H4 (cell line): ENCODE measurements at places on chromosomes 1 and 21.

DNA sequence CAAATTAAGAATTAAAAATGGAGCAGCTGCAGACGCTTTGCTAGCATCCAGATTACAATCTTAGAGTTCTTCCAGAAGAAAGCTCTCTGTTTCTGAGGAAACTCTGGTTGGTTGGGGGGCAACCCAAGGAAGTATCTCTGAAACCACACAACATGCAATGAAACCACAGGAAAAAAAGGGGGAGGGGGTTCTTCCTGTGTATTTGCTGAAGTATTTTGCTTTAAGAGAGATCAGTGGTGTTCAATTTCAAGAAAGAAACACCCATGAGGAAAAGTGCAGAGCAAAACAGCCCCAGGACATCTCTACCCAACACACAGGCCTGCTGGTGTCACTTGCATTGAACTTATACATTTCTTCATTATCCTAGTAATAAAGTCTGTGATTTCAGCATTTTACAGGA is 19.7 kb upstream of the TIAM1 start:
- DNase-seq, result peak; percentile 53

GRCh38 chr1:44266400-44267344 is 53.4 kb downstream of the DMAP1 start:
- no peak for DNase-seq

DNA sequence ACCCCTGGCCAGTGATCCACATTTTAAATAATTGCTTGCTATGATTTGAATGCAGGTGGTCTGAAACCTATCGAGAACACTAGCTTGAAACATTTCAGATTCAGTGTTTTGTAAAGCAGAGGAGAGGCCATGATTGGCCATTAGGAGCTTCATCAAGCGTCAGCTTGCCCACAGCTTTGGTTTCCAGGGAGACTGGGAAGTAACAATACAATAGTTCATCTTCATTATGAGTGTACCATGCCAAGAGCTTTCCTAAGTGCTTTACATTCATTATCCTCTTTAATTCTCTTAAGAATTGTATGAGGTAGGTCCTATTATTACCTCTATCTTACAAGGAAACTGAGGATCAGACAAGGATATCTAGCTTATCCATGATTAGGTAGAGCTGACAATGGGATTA is 27.7 kb upstream of the ATP5PO start:
- no peak for DNase-seq

DNA sequence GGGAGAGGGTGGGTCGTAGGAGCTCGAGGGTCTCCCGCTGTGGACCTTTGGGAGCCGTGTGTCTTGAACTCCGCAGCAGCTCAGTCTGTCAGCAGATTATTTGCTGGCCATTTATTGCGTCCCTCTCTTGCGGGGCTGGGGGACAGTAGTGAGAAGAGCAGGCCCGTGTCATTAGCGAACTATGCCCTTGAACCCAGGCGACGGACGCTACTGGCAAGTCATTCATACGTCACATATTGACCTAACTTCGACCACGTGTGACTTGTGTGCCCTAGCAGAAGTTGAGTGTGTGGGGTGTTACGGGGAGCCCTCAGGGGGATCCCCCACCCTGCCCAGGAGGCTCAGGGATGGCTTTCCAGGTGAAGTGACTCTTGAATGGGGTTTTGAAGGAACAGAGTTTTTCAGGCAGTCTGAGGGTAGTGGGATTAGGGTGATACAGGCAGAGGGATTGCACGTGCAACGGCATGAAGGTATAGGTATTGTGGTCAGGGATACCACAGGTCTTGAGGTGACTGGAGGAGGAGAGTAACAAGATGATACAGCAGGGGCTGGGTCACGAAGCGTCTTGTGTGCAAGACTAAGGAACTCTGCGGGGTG is 13.0 kb downstream of the RCC1 start:
- no peak for DNase-seq

- DNase-seq, result no peak
Observed at GRCh38 chr1:201514466-201514865, 7.5 kb upstream of the CSRP1 start.

GRCh38 chr1:6145864-6146410 is 34.2 kb downstream of the CHD5 start:
- no peak for DNase-seq

DNA sequence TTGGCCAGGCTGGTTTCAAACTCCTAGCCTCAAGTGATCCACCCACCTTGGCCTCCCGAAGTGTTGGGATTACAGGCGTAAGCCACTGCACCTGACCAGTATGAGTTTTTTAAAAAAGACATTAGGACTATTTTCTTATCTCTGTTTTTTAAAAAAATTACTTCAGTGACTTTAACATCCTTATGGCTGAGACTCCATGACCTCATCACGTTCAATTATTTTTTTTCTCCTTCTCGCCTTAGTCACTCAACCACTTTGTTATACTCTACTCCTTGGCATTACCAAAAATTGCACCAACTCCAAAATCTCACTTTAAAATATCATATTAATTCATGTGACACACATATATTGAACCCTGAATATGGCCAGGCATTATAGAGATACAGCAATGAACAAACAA is 35.5 kb downstream of the EIF2B3 start:
- no peak for DNase-seq

DNA sequence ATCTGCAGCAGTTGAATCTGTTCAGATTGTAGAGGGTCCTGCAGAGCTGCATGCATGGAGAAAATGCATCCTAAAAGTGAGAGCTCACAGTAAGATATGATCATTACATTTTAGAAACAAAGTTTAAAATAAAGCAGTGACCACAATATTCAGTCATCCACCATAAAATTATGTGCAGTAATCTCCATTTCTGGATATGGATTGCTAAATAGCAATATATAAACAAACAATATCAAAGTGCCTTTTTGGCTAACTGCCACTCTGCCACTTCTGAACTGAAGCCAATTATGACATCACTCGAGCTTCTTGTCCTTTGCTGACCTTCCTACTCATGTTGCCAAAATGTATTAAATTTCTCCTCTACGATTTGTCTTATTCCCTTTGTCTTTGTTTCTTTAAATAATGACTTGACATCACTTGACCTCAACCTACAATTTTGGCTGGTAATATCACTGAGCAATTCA is 262.0 kb upstream of the CXADR start:
- peak; percentile 27 for DNase-seq

- no peak for DNase-seq
Observed at GRCh38 chr1:201145132-201145531, 9.1 kb downstream of the TMEM9 start.

- no peak for DNase-seq
Observed at GRCh38 chr1:183433703-183434102, 15.5 kb upstream of the NMNAT2 start.

DNA sequence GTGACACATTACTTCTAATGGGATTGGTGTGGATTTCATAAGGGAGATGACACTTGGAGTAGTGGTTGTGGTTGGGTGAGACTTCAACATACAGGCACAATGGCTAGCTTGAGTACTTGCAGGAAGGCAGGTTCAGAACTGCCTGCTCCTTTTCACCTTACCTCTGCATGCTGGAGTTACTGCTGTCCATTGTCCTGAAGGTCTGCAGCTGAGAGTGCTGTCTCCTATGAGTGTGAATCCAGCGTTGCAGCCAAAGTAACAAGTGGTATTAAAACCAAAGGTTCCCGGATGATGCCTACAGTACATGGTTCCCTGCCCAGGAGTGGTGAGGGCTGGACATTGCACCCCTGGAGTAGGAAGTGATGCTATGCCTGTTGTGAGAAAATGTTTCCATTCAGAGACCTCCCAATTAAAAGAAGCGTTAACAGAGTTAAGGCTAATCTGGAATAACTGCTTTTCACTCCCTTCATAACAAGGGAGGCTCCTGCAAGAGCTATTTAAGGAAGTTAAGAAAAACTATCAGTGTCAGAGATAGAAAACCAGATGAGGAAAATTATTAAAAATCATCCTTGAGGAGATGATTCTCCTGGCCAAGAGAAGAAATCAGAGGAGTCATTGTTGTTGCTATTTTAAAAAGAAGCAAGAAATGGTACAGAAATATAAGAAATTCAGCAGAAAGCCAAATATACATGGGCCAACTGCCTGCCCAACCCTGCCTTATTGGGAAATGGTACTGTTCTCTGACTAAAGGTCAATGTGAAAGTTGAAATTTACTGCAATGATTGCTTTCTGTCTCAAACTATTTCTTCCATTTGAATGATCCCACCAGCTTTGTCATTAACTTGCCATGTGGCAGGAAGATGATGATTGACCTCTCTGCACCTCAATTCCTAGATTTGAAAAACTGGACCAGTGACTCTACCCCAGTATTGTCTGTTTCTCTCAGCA is 9.8 kb upstream of the F5 start:
- DNase-seq, result peak; percentile 16

DNA sequence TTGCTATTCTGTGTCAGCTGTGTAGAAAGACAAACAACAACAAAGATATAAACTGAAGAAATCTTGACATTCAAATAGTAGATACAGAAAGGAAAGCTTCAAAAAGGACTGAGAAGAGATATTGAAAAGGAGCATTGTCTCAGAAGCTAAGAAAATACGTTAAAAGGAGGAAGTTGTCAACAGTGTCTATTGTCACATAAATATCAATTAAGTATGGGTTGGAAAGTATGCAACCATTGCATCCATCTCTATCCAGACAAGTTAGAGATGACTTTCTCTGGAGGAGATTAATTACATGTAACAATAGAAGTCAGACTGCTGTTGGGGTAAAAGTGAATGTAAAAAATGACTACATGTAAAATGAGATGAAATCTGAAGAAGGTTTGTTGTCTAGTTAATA is 29.7 kb upstream of the BRINP3 start:
- DNase-seq, result no peak

GRCh38 chr21:45011911-45012661 is 62.3 kb upstream of the ADARB1 start:
- peak; percentile 92 for DNase-seq

GRCh38 chr1:114986286-114986685 is 43.3 kb upstream of the TSHB start:
- DNase-seq, result no peak

- DNase-seq, result no peak
Observed at GRCh38 chr1:242827538-242827937, 303.0 kb upstream of the PLD5 start.

DNA sequence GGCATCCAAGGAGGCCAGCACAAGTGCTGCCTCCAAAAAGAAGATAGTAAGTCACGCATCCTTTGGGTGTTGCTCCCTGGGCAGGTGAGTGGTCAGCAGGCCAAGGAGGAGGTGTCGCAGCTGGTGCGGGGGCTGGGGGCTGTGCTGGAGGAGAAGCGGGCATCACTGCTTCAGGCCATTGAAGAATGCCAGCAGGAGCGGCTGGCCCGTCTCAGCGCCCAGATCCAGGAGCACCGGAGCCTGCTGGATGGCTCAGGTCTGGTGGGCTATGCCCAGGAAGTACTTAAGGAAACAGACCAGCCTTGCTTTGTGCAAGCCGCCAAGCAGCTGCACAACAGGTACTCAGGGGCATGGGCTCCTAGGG is 4.3 kb downstream of the TRIM46 start:
- no peak for DNase-seq

DNA sequence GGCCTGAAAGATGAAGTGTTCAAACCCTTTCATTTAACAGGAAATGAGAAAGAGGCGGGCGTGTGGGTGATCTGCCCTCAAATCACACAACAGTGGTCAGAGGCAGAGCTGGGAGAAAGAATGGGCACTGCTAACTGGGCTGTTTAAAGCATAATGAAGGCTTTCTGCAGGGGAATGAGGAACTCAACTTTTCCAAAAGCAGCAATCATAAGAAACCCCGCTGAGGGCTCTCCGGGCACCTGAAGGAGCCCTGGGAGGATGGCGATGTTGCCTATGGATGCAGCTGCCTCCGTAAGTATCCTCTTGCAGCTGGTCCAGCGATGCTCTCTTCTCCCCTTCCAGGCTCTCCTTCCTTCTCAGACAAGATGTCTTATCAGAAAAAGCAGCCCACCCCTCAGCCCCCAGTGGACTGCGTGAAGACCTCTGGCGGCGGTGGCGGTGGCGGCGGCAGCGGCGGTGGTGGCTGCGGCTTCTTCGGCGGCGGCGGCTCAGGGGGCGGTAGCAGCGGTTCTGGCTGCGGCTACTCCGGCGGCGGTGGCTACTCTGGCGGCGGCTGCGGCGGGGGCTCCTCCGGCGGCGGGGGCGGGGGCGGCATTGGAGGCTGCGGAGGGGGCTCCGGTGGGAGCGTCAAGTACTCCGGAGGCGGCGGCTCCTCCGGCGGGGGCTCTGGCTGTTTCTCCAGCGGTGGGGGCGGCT is 1.2 kb downstream of the LORICRIN start:
- no peak for DNase-seq

GRCh38 chr1:201096041-201096461 is 16.2 kb downstream of the CACNA1S start:
- DNase-seq, result no peak

DNA sequence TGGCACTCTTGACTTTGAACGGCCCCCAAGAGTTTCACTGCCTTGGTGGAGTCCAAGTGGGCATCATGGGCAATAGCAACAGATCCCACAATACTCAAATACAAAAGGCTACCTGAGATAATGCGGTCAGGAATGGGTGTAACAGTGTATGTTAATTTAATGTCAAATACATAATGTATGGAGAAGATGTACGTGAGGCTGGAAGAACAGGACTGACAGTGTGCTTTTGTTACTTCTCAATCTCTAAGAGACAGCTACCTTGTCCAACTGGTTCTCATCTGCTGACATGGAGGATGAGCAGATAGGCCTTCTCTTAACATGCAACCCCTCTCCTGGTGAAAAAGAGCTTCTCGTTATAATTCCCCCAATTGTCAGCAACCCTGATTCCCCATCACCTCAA is 167.2 kb downstream of the APP start:
- DNase-seq, result no peak

DNA sequence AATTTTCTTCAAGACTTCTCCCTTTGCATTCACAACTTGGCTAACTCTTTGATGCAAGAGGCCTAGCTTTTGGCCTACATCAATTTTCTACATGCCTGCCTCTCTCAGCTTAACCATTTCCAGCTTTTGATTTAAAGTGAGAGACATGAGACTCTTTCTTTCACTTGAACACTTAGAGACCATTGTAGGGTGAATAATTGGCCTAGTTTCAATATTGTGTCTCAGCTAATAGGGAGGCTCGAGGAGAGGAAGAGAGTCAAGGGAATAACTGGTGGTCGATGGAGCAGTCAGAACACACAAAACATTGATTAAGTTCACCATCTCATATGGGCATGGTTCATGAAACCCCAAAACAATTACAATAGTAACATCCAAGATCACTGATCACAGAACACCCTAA is 225.5 kb downstream of the TPR start:
- no peak for DNase-seq

DNA sequence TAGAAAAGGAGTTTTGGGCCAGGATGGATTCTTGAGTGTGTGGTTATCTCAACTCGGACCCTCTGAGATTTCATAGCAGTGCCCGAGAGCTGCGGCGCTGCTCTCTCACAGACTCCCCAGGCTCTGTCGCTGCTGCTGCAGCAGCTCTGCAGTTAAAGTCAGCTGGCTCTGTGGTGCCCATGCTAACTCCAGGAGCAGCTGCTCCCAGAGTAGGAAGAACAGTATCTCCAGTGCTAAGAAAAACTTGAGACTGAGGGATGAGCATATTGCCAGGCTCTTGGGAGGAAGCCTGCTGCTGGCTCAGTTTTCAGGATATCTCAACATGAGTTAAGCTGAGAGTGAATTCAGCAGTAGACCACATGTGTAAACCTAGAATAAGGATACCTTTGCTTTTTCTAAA is 4.5 kb downstream of the LCE2D start:
- DNase-seq, result no peak

GRCh38 chr1:118907466-118907865 is 80.7 kb downstream of the TBX15 start:
- no peak for DNase-seq

- DNase-seq, result no peak
Observed at GRCh38 chr1:25648681-25649440, 32.3 kb downstream of the MAN1C1 start.
